ENCODE measurements at places on chromosomes 16 and 17. TPM values are rescaled to one million over a fixed set of nuclear protein-coding genes. Genes with fewer than 3 reads are reported as not detected.

Gene IL17C
- total RNA-seq: not detected

Gene TMC5
- not detected for total RNA-seq

Gene NEUROD2
- total RNA-seq: not detected

Gene KRTAP4-5
- total RNA-seq: not detected

Gene BCO1
- total RNA-seq: not detected

Gene ZSCAN10
- not detected for total RNA-seq

Gene WNT9B
- total RNA-seq: not detected

Gene MMP28
- 0.13 TPM for total RNA-seq

Gene SLC35G6
- total RNA-seq: not detected

Gene KRTAP3-2
- not detected for total RNA-seq

Gene SLC7A6
- total RNA-seq: 14.8 TPM

Gene CA7
- not detected for total RNA-seq

Gene HS3ST2
- not detected for total RNA-seq

Gene UTS2R
- not detected for total RNA-seq

Gene PRR14
- 11.0 TPM for total RNA-seq

Gene FSCN2
- total RNA-seq: 0.40 TPM

Gene C16orf92
- total RNA-seq: not detected

Gene RPGRIP1L
- 6.1 TPM for total RNA-seq

Gene ALOX12B
- total RNA-seq: 0.51 TPM

Gene ZACN
- total RNA-seq: 0.06 TPM

Gene MT3
- not detected for total RNA-seq

Gene MC1R
- 2.5 TPM for total RNA-seq

Gene NPIPB9
- 0.33 TPM for total RNA-seq

Gene MFAP4
- total RNA-seq: not detected

Gene PYY
- total RNA-seq: not detected

Gene CRYBA1
- not detected for total RNA-seq

Gene TRAPPC2L
- 58.5 TPM for total RNA-seq

Gene TBC1D3H
- not detected for total RNA-seq

Gene SLC4A1
- not detected for total RNA-seq

Gene ASPHD1
- 3.8 TPM for total RNA-seq

Measured in HT1080 (cell line).